AG04449 (cell line): ENCODE measurements at places on chromosomes 5 and 9.

- no peak for DNase-seq
Measured at GRCh38 chr9:131679261-131680020, 60.4 kb downstream of the RAPGEF1 start.

GRCh38 chr9:13033959-13034693 lies 245.4 kb downstream of the MPDZ start:
- no peak for DNase-seq

GRCh38 chr9:95023217-95024003 lies 294.1 kb downstream of the FANCC start:
- DNase-seq, result peak; percentile 63

GRCh38 chr9:126408004-126408403 lies 81.4 kb downstream of the MVB12B start:
- DNase-seq, result no peak

DNA sequence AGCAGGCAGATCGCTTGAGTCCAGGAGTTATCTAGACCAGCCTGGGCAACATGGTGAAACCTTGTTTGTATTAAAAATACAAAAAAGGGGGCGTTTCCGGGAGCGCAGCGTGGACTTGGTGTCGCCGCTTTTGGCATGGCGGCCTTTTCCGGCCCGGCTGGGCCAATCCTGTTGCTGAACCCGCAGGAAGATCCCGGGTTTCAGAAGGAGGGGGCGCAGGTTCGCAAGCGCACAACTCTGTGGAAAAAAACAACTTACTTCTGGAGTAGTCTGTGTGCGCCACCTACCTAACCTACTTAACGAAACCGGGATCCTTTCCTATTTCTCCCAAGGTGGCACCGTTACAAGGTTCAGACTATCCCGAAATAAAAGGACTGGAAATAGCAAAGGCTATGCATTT lies 198.6 kb downstream of the MSX2 start:
- no peak for DNase-seq

DNA sequence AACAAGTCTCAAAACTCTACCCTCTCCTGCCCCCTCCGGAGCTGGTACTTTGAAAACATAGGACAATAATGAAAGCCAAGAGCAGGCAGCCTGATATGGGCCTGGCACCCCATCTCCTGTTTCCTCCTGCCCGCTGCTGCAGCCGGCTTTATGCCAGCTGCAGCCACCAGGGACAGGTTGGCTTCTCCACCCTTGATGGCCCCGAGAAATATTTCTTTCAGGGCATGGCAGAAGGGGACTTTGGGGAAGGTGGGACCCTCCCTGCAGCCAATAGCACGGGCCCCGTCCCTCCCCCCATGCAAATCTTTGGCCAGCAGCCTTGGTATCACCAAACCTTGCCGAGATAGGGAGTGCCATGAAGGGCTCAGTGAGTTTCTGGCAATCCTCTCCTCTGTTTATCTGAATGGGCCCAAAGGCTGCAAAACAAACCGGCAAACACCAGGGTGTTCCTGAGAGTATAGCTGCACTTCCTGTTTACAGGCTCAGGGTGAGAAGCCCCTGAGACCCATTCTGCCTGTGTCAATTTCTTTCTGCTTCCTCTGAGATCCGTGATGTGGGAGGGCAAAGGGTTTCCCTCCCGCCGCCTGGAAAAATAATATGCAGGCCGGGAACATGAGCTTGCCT lies 73.4 kb upstream of the BOD1 start:
- DNase-seq, result no peak

DNA sequence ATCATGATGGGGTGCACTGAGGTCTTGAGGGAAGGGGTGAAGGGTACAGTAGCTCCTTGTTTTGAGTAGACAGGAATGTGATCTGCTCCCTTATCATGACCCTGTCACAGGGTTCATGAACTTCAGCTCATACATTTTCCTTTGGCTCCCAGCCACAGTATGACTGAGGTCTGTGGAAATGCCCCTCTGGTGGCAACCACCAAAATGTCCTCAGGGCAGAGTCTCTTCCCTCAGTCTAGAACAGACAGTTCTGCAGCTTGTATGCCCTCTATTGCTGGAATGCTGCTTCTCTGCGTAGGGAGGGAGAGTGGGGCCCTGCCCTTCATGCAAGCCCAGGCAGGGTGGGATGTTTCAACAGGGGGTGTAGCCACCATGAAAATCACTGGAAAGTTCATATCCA lies 53.8 kb upstream of the SNCAIP start:
- DNase-seq, result no peak

GRCh38 chr5:317086-317811 lies 4.3 kb upstream of the AHRR start:
- no peak for DNase-seq

DNA sequence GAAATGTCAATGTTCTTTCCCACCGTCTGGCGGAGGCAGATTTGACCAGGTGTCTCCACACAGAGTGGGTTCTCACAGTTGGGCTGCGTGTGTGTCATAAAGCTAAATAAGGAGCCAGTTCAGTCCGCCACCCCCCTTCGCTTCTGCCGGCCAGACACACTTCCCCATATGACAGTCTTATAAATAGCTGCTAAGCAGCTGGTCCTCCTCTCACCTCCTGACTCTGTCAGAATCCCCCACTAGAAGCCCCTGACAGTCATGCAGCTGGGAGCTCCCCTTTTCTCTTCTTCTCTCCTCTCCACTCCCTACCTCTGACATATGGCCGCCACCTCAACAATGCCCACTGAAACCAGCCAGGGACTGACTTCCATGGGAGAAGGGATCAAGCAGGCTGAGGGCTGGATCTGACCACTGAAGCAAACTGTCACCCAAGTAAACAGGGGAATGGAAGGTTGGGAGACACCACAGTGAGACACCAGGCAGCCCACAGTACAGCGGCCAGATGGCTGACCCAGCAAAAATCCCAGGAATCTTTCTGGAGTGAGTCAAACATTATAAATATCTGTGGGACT lies 141.9 kb upstream of the EFNA5 start:
- DNase-seq, result peak; percentile 37

- no peak for DNase-seq
Measured at GRCh38 chr5:55900776-55901175, 49.6 kb downstream of the IL31RA start.

DNA sequence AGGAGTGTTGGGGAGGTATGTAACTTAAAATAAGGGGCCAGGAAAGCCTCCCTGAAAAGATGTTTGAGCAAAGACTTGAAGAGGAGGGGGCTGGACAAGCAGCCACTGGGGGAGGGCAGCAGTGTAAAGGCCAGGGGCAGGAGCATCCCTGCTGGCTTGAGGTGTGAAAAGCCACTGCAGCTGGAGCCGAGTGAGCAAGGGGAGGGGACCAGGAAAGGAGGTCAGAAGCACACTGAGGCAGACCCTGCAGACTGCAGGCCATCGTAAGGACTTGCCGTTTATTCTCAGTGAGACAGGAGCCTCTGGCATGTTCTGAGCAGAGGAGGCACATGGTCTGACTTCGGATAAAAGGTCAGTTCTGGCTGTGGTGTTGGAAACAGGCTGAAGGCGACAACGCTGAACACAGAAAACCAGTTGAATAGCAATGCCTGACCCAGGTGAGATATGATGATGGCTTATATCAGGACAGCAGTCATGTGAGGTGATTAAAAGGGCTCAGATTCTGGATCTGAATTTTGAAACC lies 10.2 kb upstream of the ERGIC1 start:
- DNase-seq, result no peak

DNA sequence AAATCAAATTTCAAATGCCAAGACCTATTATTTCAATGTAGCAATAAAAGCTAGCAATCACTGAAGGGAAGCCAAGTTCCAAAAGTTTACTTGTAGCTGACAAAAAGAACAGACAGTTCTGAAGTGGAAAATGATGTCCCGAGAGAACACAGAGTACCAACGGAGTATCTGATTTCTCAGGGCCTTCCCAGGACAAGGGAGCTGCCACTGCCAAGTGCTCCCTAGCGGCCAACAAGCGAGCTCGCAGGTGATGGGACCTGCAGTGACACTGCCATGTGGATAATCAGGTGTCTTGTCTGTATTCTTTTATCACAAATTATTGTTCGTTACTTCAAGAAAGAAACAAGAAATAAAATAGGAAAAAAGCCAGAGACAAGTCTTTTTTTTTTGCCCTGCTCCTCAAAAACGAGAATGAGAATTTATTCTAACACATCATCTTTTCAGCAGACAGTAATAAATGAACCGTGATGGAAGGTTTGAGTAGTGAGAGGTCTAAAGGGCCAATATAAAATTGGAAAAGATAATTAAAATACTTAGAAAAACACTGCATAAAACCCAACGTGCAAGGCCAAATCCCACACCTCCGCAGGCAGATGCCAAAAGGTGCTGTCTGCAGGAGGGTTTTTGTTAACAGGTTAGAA lies 159.4 kb downstream of the MYO10 start:
- DNase-seq, result no peak

GRCh38 chr9:93950619-93951601 lies 4.2 kb downstream of the BARX1 start:
- DNase-seq, result no peak

DNA sequence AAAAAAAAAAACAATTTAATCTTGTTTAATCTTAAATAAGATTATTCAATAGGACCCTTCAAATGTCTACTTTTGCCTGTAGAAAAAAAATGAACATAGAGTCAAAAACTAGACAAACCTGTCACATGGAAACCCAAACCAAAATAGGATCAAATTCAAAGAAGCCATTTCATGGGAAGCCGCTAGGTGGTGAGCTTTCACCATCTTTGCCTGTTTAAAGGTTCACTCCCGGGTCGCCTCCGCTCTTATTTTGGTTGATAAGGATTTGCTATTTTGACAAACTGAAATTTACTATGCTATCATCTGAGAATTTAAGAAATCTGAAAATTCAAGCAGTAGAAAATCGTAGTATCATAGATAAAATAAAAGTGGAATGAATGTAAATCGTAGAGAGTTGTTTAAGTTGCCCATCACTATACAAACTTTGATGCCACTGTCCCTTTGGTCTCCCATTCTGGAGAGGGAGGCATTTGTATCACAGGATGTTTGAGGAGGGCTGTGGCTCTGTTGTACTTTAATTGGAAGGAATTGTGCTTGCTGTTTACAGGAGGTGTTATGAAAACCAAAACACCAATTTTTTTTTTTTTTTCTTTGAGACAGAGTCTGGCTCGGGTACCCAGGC lies 43.5 kb upstream of the DNAH5 start:
- peak; percentile 21 for DNase-seq

- no peak for DNase-seq
Measured at GRCh38 chr9:93479726-93480125, 26.3 kb upstream of the FAM120AOS start.

- no peak for DNase-seq
Measured at GRCh38 chr5:82339792-82340191, 61.6 kb upstream of the RPS23 start.
